ENCODE measurements at places on chromosomes 3 and 15.

GRCh38 chr3:86914670-86915069 is 76.3 kb downstream of the VGLL3 start:
- H3K36me3 ChIP-seq: no peaks in the 10 kb centered on the region
- H3K27me3 ChIP-seq: no peaks in the 10 kb centered on the region
- H3K4me1 ChIP-seq: no peaks in the 10 kb centered on the region
- DNase-seq: no peak
- H3K27ac ChIP-seq: no peak overlapping the region

DNA sequence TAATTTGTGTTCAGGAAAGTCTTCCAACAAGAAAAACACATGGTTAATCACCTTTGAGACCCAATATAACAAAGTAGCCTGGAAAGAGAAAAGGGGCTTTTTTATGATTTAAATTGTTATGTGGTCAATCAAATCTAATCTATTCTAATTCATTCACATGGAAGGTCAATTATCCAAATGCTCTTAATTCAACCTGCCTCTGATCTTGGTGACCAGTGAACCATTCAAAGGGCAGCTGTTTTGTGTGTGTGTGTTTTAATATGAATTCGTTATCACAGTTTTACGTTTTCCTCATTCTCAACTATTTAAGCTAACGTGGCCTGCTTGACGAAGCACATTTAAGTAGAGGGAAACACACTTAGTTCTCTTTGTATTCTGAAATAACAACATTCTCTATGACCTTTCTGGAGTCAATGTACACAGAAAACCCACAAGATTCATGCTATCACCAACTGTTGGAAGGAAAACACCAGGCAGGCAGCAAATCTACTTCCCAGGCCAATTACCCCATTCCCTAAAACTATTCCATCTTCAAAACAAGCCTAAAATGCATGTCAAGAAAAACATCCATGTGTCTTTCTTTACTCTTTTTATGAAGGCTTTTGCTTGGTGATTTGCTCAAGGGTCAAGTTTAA is 195.4 kb downstream of the SUCLG2 start:
- H3K27ac ChIP-seq: no peak overlapping the region
- no peaks in the 10 kb centered on the region for H3K36me3 ChIP-seq
- no peaks in the 10 kb centered on the region for H3K27me3 ChIP-seq
- no peaks in the 10 kb centered on the region for H3K4me1 ChIP-seq
- no peak for DNase-seq

- H3K4me1 ChIP-seq: peaks cover 5% of the 10 kb centered on the region
- H3K4me3 ChIP-seq: no peak overlapping the region
- no peaks in the 10 kb centered on the region for H3K27me3 ChIP-seq
- H3K36me3 ChIP-seq: no peaks in the 10 kb centered on the region
Measured at GRCh38 chr15:85393210-85393609, 12.8 kb downstream of the AKAP13 start.

DNA sequence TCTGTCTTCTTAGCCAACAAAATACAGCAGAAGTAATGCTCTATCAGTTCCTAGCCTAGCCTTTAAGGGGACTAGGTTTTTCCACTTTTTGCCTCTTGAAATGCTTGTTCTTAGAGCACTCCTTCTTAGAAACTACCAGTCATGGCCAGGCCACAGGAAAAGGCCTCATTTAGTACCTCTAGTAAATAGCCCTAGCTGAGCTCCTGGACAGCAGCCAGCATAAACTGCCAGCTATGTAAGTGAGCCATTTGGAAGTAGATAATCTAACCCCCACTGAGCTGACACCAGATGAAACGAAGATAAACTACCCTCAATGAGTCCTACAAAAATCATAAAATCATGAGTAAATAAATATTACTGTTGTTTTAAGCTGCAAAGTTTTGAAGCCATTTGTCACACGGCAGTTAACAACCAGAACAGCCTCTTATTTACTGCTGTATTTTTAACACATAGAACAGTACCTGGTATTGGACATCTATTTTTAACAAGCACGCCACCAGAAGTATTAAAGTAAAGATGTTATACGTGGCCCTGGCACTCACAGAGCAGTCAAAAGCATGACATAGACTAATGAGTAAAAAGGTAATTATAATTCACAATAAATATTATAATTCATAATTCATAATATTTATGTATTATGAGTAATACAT is 12.0 kb downstream of the TBC1D5 start:
- H3K36me3 ChIP-seq: no peaks in the 10 kb centered on the region
- H3K4me1 ChIP-seq: no peaks in the 10 kb centered on the region
- no peak overlapping the region for H3K27ac ChIP-seq
- no peak overlapping the region for H3K4me3 ChIP-seq
- DNase-seq: no peak
- H3K27me3 ChIP-seq: no peaks in the 10 kb centered on the region

DNA sequence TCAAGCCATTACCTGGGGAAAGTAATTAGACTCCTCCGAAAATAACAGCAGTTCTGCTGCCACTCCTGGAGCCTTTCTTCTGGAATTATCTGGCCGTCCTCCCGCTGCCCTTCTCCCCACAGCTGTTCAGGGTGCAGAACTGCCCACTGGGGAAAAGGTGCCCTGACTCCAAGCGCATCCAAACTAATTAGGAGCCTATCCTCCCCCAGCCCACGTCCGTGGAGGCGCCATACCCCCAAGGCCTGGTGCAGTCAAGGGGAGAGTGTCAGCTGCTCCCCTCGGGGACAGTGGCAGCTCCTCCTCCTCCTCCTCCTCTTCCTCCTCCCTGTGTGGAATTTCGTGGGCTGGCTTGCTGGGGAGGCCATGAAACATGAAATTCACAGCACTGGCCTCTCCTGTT is 177.2 kb downstream of the XXYLT1 start:
- no peaks in the 10 kb centered on the region for H3K36me3 ChIP-seq
- H3K27ac ChIP-seq: no peak overlapping the region
- H3K4me3 ChIP-seq: no peak overlapping the region
- no peak for DNase-seq
- H3K27me3 ChIP-seq: no peaks in the 10 kb centered on the region

DNA sequence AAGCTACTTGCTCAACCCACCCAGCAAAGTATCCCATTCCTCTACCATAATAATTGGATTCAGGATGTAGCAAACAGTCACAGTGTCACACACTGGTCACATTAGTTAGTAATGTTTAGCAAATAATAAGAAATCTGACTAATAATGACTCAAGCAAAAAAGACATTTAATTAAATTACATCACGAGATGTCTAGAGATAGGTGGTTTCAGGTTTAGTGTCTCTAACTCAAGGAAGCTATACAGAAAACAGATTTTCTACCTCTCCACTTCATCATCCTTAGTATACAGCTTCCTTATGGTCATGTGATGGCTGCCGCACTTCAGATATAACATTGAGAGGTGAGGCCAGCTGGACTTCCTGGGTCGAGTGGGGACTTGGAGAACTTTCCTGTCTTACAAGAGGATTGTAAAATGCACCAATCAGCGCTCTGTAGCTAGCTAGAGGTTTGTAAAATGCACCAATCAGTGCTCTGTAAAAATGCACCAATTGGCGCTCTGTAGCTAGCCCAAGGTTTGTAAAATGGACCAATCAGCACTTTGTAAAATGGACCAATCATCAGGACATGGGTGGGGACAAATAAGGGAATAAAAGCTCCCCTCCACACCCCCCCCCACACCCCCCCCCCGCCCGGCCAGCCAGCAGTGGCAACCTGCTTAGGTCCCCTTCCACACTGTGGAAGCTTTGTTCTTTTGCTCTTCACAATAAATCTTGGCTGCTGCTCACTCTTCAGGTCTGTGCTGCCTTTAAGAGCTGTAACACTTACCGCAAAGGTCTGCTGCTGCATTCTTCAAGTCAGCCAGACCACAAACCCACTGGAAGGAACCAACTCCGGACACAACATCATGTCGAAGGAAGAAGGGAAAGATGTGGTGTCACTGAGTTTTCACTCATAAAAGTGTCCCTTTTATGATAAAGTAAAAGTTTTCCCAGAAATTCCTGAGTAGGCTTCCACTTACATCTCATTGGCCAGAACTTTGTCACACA is 24.9 kb upstream of the ARPIN start:
- H3K27me3 ChIP-seq: no peaks in the 10 kb centered on the region
- H3K4me3 ChIP-seq: no peak overlapping the region
- H3K27ac ChIP-seq: no peak overlapping the region
- peaks cover 11% of the 10 kb centered on the region for H3K4me1 ChIP-seq

- H3K4me1 ChIP-seq: no peaks in the 10 kb centered on the region
- no peak for DNase-seq
- no peak overlapping the region for H3K4me3 ChIP-seq
- no peaks in the 10 kb centered on the region for H3K27me3 ChIP-seq
Measured at GRCh38 chr15:59274126-59274970, 67.7 kb downstream of the LDHAL6B start.

DNA sequence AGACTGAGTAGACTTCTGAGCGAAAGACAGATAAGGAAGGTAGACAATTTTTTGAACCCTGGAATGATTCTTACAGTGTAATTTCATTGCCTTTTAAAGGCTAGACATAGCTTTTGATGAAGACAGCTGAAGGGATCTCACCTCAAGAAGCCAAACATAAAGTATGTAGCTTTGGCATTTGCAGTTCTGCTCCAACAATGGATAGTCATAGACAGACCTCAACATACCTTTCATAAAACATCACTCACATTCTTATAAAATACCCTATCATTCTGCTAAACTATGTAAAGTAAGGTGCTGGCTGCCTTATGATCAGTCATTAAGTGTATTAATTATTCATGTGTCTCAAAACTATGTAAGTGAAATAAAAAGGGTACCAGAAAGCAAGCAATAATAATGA is 70.0 kb downstream of the UBE3A start:
- no peak overlapping the region for H3K27ac ChIP-seq
- peaks cover 10% of the 10 kb centered on the region for H3K36me3 ChIP-seq
- no peaks in the 10 kb centered on the region for H3K4me1 ChIP-seq
- no peak overlapping the region for H3K4me3 ChIP-seq
- DNase-seq: no peak
- no peaks in the 10 kb centered on the region for H3K27me3 ChIP-seq

- H3K27ac ChIP-seq: no peak overlapping the region
- H3K4me1 ChIP-seq: no peaks in the 10 kb centered on the region
- no peaks in the 10 kb centered on the region for H3K27me3 ChIP-seq
- H3K4me3 ChIP-seq: no peak overlapping the region
- no peak for DNase-seq
- H3K36me3 ChIP-seq: no peaks in the 10 kb centered on the region
Measured at GRCh38 chr3:51099794-51100535, 285.1 kb upstream of the MANF start.

DNA sequence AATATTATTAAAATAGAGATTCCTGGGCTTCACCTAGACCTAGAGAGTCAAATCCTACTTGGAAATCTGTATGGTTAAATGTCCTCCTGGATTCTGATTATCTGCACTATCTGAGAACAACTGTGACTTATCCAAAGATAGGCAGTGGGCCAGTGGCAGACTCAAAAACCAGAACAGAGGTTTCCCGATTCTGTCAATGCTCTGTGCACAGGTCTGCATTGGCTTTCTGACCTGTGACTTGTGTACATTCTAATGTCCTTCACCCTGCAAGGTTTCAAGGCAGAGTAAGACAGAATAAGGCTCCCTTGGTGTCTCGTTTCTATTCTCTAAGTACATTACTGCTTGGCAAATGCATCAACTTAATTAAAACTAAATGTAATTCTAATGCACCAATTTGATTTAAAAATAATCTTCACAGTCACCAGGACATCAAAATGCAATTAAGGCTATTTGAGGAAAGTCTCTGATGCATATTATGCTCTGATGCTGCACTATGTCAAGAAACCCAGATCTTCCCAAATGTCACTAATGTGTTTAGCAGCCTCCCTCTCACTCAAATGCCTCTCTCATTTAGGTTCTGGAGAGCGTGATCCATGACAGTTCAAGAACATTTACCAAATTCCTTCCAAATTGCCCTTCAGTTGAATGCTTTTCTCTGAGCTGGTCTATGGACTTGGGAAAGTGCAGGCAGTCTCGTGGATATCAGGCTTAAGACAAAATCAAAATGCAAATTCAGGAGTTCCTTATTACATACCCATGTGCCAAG is 140.1 kb downstream of the STAC start:
- H3K27ac ChIP-seq: no peak overlapping the region
- H3K27me3 ChIP-seq: no peaks in the 10 kb centered on the region
- H3K4me3 ChIP-seq: no peak overlapping the region
- DNase-seq: no peak
- H3K4me1 ChIP-seq: no peaks in the 10 kb centered on the region
- no peaks in the 10 kb centered on the region for H3K36me3 ChIP-seq

- no peak overlapping the region for H3K4me3 ChIP-seq
- no peaks in the 10 kb centered on the region for H3K4me1 ChIP-seq
- no peak for DNase-seq
- H3K27me3 ChIP-seq: no peaks in the 10 kb centered on the region
- no peak overlapping the region for H3K27ac ChIP-seq
Measured at GRCh38 chr15:98150084-98150483, 189.6 kb downstream of the ARRDC4 start.

GRCh38 chr15:41900526-41901380 is 6.9 kb upstream of the SPTBN5 start:
- no peak overlapping the region for H3K4me3 ChIP-seq
- no peaks in the 10 kb centered on the region for H3K27me3 ChIP-seq
- peaks cover 11% of the 10 kb centered on the region for H3K36me3 ChIP-seq
- no peak for DNase-seq

DNA sequence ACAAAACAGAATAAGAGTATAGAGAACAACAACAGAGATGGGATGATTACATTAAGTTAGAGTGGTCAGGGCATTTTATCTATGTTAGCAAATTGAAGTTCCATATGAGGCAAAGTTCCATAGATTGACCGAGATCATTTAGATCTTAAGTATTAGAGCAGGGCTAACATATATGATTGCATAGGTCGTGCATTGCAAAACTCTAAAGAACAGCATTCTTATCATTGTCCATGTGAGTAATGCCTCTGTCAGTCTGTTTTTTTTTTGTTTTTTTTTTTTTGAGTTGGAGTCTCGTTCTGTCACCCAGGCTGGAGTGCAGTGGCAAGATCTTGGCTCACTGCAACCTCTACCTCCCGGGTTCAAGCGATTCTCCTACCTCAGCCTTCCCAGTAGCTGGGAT is 341.7 kb upstream of the KCNH8 start:
- no peak overlapping the region for H3K4me3 ChIP-seq
- H3K36me3 ChIP-seq: no peaks in the 10 kb centered on the region
- DNase-seq: no peak
- no peaks in the 10 kb centered on the region for H3K27me3 ChIP-seq
- H3K27ac ChIP-seq: no peak overlapping the region

- H3K27ac ChIP-seq: no peak overlapping the region
- no peak overlapping the region for H3K4me3 ChIP-seq
- no peaks in the 10 kb centered on the region for H3K27me3 ChIP-seq
Measured at GRCh38 chr15:37574985-37575384, 359.5 kb upstream of the TMCO5A start.
